Stimulated activated CD4-positive, alpha-beta T cell treated with anti-CD3 and anti-CD28 coated beads, TNF-alpha, amount 100 ng/mL, for 24 hours (primary cell): ENCODE measurements at places on chromosomes 11 and 22.

DNA sequence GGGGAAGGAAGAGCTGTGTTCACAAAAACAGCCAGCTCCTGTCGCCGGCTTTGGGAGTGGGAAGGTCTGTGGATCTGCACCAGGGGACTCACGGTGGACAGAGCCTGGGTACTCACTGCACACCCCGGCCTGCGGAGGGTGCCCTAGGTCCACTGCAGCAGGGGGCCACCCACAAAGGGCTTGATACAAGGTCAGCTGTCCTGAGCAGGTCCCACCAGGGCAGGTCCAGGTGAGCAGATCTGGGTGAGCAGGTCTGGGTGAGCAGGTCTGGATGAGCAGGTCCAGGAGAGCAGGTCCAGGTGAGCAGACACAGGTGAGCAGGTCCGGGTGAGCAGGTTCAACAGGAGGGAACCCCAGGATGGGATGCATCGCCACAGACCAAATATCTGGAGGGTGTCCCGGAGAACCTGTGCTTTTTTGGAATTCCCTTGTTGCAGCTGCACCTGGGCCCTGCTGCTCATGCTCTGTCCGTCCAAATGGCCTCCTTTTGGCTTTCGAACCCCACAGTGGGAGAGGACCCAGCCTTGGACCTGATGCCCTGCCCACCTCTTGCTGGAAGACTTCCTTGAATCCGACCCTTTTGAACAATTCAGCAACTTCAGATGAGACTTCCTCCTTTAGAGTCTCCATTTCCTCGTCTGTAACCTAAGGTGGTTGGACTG, 485.3 kb downstream of the TBC1D22A start:
- no peak for DNase-seq

DNA sequence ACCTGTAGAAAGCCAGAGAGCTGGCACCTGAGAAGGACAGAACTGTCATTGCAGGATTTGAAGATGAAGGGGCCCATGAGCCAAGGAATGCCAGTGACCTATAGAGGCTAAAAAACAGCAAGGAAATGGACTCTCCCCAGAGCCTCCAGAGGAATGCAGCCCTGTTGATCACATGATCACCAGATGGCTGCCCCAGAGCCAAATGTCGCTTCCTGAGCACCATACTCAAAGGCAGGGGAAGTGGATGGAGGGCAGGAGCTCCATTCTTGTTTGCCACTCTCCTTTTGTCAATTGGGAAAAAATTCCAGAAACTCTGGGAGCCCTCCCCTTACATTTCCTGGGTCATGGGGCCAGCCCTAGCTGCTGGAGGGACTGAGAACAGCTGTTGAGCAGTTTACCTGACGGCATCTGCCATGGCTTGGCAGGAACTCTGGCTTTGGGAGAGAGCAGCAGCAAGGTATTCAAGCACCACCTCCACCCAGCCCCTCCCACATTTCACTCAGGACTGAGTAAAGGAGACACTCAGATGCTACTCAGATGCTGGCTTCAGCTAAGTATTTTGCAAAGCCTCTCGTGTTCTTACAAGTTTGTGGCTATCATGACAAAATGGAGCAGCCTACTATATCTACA, 46.9 kb downstream of the DKK3 start:
- DNase-seq: no peak

DNA sequence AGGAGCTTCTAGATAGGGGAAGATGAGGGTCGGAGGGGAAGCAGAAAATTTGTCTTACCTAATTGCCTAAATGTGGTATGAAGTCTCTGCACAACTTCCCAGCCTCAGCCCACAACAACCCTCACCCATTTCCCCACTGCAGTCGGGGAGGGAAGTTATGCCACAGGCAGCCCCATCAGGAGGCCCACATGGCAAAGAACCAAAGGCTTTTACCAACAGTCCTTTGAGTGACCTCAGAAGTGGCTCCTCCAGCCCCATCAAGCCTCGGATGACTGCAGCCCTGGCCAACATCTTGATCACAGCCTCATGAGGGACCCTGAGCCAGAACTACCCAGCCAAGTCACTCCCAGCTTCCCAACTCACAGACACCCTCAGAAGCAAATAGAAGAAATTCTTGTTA, 54.8 kb downstream of the CHST1 start:
- DNase-seq: no peak

DNA sequence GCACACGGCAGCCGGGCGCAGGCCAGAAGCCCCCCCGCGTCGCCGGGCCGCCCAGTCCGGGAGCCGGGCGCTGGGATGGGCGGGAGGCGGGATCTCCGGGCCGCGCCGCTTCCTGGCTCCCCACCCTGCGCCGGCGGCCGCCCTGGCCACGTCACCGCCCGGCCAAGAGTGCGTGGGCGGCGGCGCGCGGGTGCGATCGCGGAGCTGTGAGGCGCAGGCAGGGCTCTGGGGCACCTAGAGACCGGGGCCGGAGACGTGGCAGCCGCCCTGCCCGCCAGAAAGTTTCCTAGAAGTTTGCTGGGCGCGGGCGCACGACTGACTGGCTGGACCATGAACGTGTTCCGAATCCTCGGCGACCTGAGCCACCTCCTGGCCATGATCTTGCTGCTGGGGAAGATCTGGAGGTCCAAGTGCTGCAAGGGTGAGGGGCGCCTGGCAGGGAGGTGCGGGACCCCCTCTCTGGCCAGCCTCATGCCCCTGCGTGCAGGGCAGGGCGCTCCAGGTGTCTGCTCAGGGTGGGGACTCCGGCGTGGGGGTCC, at the start of gene KDELR3:
Gene KDELR3 (plus strand): TSS at position 193 of the 539 bp plus-strand sequence. CDS start 138 bp downstream, at position 331.
- no peak for DNase-seq

DNA sequence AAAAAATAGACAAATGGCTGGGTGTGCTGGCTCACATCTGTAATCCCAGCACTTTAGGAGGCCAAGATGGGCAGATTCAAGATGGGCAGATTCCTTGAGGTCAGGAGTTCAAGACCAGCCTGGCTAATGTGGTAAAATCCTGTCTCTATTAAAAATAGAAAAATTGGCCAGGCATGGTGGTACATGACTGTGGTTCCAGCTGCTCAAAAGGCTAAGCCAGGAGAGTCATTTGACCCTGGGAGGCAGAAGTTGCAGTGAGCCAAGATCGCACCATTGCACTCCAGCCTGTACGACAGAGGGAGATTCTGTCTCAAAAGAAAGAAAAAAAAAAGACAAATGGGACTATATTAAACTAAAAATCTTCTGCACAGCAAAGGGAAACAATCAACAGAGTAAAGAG, 55.4 kb downstream of the USP35 start:
- no peak for DNase-seq

DNA sequence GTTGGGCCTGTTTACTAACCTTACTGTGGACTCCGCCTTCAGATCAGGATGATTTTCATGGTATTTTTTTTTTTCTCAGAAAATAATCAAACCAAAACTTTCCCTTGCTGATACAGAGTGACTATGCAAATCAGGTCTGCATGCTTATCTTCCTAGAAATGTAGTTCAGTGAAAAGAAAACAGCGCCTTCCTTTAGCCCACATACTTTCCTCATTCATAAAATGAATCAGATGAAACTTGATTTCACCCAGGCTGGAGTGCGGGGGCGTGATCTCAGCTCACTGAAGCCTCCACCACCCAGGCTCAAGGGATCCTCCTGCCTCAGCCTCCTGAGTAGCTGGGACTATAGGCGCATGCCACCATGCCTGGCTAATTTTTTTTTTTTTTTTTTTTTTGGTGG, 26.0 kb downstream of the ZNRF3 start:
- peak; percentile 56 for DNase-seq

DNA sequence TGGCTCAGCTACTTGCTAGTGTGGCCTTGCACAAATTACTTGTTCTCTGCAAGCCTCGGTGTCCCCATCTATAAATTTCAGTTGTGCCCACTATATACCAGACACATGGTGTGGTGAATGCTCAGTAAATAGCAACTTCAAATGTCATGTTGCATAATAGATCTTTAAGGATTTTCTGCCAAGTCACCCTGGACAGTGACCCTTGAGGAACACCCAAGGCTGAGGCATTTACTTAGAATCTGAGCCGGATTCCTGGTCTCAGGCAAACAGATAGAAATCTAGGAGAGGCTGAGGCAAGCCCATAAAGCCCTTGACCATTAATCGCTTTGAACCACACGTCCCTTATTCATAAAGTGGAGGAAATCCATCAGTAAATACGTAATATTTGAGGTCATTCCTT, 9.7 kb downstream of the TEAD1 start:
- no peak for DNase-seq

DNA sequence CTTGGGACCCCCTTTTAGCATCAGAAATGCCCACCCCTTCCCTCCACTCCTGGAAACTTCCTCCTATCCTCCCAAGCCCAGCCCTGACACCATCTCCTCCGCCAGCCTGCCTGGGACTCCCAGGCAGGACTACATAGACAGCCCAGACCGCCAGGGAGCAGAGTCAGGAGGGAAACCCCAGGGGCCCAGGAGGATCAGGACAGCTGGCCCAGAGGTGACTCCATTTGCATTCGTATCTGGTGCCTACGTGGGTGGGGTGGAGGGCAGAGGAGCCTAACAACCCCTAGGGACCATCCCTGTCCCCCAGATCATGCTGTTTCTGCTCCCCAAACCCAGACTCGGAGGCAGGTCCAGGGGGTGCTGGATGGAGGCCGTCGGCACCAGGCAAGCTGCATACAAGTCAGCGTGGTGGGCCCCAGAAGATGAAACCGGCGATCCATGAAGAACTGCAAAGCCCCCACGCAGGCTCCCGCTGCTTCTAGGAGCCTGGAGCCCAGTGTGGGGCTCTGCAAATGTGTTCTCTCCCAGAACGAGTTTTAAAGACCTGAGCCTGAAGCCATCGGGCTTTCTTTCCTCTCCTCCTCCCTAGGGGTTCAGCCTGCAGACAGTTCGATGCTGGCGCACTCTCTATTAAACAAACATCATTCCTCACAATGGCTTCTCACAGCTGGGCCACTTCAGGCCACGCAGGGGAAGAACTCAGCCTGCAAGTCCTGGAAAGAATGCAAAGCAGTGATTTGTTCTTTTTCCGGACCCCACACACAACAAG, 1506.8 kb downstream of the BRD1 start:
- DNase-seq: no peak

GRCh38 chr11:36377759-36378564, 81.9 kb downstream of the PRR5L start:
- no peak for DNase-seq

DNA sequence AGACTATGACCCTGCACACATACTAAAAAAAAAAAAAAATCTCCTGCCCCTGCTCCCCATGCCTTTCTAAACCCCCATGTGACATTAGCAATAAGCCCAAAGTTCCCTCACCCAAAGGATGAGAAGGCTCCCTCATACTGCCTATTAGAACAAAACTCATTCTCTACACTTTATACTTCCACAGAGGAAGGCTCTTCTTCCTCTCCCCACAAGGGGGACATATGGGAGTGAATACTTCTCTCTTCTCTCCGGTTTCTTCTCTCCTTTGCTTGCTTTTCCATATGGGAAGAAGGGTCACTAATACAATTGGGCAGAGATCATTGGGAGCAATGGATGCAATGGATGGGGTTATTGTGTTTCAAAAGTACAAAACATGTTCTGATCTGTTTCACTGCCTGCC, 3.3 kb downstream of the OR52L1 start:
- DNase-seq: no peak

DNA sequence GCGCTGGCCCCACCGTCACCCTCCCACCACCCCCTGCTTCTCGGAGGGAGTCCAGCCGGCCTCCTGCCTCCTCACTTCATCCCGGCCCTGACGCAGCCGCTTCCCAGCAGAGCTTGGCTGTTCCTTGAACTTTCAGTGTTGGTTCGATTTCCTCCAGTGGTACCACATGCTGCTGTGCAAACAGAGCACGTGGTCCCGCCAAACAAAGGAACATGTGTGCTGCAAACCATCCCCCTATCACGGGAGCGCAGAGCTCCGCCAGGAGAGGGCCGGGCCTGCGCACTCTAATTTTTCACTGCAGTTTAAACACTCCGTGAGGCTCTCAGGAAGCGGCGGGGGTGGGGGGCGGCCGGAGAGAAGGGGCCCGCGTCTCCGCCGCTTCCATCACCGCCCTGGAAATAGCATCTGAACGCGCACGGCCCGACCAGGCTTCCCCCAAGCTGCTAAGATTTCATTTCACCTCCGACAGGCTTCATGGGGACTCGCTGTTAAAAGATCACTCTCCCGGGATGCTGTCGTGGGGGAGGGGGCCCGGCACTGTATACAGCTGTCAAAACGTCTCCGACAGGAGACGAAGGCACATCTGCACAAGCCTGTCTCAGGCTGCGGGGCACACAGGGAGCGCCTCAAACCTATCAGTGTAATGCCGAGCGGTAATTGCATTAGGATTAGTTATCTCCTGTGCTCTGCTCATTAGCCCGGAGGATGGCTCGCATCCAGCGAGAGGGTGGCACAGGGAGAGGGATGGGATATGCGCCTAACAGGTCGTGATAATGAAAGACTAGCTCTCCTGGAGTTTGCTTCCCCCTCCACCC, 269.9 kb upstream of the SORL1-AS1 start:
- peak; percentile 1 for DNase-seq

DNA sequence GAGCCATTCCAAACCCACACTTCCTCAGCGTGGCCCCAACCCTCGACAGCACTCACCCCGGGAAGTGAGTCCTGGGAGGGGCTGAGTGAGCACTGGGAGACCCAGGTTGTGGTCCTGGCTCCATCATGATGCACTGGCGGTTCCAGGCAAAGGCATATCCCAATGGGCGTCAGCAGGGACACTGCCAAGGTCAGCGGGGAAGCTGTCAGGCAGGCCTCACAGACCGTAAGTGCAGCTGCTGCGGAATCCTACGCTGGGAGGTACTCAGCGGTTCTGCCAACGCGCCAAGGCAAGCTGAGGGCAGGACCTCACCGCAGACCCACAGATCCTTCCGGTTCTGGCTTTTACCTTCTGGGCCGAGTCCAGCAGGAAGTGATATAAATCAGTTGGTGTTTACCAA, 1.4 kb upstream of the GAL3ST1 start:
- no peak for DNase-seq

DNA sequence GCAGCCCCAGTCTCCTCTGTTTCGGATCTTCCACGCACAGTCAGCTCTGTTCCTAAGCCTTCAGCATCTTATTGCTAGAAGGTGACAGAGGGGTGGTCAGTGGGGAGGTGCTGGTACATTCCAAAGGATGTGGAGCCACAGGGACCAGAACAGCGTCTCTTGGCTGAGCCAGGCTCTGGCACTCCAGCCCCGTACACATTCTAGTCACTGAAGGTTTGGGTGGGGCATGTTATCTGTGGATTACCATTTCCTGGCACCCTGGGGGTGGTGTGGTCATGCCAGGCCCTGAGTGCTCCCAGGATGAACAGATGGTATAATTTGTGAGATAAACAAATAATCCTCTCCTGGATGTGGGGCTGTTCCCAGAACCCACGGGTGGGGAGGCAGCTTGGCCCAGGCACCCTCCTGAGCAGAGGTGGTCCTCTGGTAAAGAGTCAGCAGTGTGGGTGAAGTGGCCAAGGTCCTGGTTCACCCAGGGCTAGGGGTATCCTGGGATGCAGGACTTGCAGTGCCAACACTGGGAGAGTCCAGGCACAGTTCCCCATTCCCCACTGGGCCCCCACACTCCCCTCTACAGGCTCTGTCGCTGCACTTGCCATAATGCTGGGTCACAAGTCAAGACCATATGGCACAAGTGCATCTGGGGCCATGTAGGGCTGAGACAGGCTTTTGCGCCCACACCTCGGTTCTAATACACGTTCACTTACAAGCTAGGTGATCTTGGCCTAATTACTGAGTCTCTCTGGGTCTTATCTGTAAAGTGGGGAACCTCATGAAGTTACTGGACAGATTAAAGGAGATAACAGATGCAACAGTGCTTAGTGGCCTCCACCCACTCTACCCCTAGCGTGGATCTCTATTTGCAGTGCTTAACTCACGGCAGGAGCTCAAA, 33.0 kb downstream of the DKK3 start:
- no peak for DNase-seq
